ENCODE measurements at places on chromosomes 16 and 17. TPM values are rescaled to one million over a fixed set of nuclear protein-coding genes. Genes with fewer than 3 reads are reported as not detected.

G6PC1 gene
- not detected for total RNA-seq

PHF12 gene
- total RNA-seq = 18.6 TPM

TMEM11 gene
- 12.1 TPM for total RNA-seq

- no peak for DNase-seq
Observed at GRCh38 chr17:8426094-8426720, 9.5 kb upstream of the NDEL1 start.

DNA sequence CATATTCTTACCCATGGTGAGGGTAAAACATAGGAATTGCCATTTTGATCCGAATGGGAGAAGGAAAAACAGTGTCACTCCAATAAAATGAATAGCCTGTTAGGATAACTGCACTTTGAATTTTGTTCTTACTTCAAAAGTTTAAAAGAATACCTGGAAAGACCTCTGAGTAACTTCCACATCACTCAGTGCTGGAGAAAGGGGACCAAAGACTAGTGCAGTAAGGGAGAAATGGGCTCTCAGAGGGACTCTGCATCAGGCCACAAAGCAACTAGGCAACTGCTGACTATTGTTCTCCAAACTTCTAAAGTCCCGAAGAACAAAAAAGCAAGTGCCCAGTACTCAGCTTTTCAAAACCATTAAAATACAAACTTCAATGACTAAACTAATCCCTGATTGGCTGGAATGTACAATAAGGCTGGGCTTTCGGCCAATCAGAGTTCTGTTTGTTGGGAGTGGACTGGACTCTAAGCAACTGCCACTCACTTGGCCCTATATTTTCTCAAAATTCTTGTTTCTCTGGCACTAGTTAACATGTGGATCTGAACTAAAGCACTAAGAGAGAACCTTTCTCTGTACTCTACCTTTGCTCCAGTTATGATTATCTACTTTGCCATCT lies 6.2 kb downstream of the DNAJC7 start:
- no peak for DNase-seq

MYH1 gene
- 3.2 TPM for total RNA-seq
